ENCODE measurements at places on chromosomes 7 and 10. TPM values are rescaled to one million over a fixed set of nuclear protein-coding genes. Genes with fewer than 3 reads are reported as not detected.

DNA sequence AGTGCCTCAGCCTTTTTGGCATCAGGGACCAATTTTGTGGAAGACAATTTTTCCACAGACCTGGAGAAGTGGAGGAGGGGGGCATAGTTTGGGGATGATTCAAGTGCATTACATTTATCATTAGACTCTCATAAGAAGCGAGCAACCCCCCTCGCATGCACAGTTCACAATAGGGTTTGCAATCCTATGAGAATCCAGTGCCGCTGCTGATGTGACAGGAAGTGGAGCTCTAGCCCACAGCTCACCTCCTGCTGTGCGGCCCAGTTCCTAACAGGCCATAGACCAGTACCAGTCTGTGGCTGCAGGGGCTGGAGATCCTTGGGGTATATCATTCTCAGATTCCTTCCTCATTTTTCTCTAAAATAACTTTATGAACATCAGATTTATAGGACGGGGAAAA lies 50.8 kb downstream of the ATAD1 start:
- DNase-seq: no peak

GRCh38 chr10:132506711-132507408 lies 30.7 kb upstream of the INPP5A start:
- no peak for DNase-seq

GRCh38 chr10:66925896-66926715 lies at the start of gene LRRTM3:
TSS of gene LRRTM3 (plus strand) at chr10:66926036.
- DNase-seq: no peak

GRCh38 chr10:70057306-70057705 lies 4.7 kb downstream of the MACROH2A2 start:
- no peak for DNase-seq

GRCh38 chr10:124119946-124120345 lies 26.5 kb upstream of the CHST15 start:
- DNase-seq: no peak

DNA sequence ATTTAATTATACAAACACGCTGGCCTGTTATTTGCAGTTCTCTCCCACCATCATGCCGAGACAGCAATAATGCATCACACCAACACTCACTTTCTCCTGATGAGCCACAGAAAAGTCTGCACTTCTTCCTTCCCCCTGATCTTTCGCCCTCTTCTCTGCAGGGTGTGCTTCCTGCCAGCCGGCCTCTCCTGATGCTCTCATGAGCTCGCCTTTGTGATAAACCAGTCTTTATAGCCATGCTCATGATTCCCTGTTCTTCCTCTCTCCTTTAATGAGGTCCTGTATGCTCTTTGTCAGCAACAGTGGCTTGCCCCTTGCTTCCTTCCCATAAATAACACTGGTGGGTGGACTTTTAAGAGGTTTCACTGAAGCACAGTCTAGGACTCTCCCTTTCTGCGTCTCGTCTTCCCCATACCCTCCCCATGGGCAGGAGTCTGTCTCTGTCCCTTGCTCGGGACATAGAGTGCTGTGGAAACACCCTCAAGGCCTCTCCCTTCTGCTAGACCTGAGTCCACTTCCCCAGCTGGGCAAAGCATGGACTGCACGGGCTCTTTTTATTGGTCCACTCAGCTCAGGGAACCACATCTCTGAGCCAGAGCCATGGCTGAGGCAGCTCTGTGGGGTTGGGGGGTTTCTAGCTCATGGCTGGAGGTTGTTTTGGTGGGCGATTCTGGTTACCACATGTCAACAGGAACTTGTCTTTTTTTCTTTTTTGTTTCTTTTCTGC lies 133.9 kb downstream of the C10orf105 start:
- no peak for DNase-seq

GRCh38 chr7:34091321-34091917 lies 186.1 kb downstream of the BMPER start:
- no peak for DNase-seq

CHST15 gene
- total RNA-seq: 69.2 TPM

ZNF138 gene
- total RNA-seq: 10.0 TPM

ANXA7 gene
- total RNA-seq: 125 TPM

Measured in esophagus muscularis mucosa (tissue), 4 donors.